Astrocyte of the spinal cord (primary cell): ENCODE measurements at places on chromosomes 2 and 18.

DNA sequence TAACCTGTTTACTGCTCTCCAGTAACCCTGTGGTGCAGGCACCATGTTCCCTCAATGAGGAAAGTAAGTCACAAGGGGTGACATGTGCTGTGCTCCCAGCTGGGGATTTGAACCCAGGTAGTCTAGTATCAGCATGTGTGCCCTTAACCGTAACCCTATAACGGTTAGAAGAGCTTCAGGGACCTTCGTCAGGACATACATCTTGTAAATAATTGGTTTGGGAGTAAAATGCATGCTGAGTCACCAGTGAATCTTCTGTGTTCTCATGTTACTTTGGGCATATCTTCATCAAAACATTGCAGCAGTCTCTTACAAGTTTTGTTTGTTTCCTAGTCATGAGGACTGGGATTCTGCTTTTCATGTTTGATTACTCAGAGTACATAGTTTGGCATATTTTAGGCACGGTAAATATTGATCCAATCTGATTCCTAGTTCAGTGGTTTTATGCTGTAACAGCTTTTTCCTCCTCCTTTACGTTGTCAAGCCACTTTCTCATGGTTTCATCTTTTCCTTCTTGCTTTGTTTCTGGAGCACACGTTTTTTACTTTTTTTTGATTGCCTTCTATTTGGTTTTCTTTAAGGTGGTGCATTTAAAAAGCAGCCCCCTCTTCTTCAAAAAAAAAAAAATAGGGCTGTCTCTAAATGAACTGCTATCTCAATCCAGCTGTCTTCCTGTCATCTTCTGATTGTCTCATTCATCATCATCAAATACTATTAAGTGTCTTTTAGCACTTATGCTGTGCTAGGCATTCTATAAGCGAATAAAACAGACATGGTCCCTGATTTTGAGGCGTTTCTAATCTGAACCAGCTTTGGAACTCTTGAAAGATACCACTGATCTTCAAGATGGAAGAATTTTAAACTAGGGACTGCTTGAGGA, 50.4 kb downstream of the CLIP4 start:
- DNase-seq, result peak; percentile 72

GRCh38 chr2:1375794-1376193, 37.5 kb upstream of the TPO start:
- no peak for DNase-seq

GRCh38 chr2:227324642-227324994, 433 bp upstream of the MFF start:
- no peak for DNase-seq

GRCh38 chr2:25552318-25552717, 121.1 kb downstream of the DTNB start:
- no peak for DNase-seq
